ENCODE measurements at places on chromosomes 3 and 15.

DNA sequence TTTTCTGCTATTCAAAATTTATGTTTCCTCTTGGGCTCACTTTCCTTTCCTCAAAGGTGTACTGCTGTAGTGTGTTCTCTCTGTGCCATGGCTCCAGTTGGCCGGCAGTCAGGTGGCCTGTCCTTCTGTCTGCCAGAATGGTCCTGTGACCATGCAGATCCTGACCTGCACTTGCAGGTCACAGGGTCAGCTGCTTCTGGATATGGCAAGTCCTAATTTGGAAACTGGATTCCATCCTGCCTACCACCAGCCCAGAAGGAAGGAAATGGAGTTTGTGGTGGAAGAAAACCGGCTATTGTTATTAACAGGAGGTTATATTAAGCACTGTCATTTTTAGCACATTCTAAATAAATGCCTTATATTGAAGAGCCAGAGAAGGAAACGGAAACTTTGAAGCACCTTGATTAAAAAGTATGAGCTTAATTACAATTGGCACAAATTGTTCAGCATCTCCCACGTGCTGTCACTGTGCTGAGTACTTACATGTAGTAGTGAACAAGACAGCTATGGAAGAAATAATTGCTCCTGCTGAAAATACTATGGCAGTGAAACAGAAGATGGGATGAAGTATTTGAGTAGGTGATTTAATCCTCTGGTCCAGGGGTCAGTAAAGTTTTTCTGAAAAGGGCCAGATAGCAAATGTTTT lies 362.8 kb downstream of the PTPRG start:
- no peak for DNase-seq

DNA sequence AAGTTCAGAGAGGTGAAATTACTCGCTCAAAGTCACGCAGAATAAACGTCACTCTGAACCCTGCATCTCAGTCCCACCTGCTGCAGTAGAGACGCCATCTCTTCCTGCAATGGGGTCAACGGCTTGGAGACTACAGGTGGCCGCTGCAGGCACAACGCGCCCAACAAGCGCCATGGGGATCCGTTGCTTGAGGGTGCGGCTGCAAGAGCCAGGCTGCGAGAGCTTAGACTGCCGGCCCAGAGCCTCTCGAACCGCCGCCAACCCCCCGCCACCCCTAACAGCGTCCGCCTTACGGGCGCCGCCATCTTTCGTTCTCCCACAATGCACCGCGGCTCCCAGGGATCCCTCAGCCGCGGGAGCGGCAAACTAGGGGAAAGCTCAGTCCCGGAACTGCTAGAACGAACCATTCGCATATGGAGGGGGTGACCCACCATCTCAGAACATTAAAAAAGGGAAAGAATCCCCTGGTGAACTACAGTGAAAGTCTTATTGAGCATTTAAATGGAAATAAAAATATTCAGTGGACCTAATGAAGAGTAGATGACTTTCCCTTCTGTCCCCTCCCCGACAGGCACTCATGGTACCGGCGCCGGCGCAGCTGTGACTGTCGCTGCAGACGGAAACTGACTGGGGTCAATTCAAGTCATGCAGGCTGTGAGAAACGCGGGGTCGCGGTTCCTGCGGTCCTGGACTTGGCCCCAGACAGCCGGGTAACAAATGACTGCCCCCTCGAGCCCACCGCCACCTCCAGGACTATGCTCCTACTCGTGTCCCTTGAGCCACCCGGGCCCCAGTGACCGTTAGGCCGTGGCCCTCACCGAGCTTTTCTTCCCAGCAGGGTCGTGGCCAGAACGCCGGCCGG lies at the start of the genes MRPL46 and MRPS11:
Gene MRPL46, minus strand, starts transcription at position 316 of the 862 bp plus-strand sequence. Its CDS starts 11 bp downstream, at position 305.
Gene MRPS11, plus strand, starts transcription at position 636 of the 862 bp plus-strand sequence. Its CDS starts 10 bp downstream, at position 646.
- DNase-seq: peak; percentile 87

DNA sequence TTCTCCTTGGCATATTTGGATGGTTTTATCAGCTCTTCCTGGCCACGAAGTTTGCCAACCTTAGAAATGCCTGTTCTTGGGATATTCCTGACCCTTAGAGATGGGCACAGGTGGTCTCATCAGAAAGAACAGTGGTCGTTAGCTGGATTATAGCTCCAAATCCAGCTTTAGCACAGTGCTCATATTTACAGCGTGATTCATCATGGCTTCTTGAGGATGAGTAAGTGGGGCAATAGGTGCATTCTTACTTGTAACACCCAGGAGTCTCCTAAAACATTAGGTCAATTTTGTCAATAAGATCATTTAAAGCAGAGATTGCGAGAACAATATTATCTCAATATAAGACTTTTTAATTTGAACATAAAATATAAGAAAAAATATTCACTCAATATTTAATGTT lies 191.9 kb downstream of the GABRB3 start:
- no peak for DNase-seq

DNA sequence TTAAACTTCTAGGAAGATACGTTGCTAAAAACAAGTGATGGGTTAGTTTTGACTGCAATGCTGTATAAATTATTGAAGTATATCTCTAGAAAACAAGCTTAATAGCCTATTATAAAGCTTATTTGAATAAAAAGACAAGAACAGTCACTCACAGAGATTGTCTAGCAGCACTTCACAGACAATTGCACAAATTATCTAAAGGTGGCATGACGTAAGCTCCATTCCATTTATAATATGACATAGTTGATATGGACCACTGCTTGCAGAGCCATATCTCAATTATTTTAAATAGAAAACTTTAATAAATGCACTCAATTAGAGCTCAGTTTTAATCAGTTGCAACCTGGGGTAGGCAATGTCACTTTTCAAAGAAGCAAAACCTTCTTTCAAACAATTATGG lies 319.9 kb upstream of the GBE1 start:
- no peak for DNase-seq

- no peak for DNase-seq
Observed at GRCh38 chr15:90351479-90352106, 491 bp upstream of the ZNF774 start.

GRCh38 chr15:67895237-67895636 lies 55.4 kb upstream of the RNU6-1 start:
- DNase-seq: no peak
